ENCODE measurements at places on chromosomes 16 and 17.

DNA sequence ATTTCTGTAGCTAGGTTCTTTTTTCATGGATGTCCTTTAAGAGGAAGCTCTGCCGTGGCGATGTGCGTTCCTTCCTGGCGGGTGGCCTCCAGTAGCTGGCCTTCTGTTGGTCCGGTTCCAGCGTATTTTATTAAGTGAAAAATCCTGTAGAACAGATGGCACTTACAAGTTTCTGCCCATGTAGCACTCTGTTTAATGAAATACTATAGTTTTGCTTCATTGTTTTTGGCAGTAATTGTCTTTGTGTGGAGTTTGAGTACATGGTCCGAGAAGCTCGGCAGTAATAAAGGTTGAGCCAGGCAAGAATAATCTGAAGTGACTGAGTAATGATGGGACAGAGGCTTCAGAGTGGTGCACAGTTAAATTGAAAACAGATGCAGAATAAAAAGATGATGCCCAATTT lies 20.4 kb downstream of the USP10 start:
- DNase-seq: no peak

DNA sequence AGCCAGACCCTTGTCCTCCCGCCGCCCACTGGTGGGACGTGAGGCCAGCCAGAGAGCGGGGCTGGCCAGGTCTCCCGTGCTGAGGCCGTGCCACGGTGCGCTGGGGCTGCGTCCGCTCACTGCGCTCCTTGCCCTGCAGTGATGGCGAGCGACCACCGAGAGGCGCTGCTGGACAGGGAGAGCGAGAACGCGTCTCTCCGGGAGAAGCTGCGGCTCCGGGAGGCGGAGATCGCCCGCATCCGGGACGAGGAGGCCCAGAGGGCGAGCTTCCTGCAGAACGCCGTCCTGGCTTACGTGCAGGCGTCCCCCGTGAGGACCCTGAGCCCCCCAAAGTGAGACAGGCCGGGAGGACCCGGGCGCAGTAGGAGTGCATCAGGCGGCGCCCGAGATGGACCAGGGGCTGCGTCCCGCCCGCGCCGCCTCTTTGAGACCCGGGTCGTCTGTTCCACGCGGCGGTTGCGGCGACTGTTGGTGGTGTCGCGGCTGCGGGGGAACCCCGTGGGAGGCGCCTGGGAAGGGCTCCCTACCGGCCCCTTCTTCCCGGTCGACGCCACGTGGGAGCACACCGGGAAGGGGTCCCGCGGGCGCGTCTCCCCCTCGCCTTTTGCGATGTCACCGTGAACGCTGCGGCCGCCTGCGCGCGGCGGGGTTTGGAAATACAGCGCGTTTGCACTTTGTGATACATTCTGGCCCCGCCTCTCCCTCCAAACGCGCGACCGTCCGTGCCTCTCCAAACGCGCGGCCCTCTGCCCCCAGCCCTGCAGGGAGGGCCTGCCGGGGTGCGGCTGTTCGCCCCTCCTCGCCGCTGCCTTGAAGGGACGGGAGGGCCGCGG lies 792 bp upstream of the RAC3 start:
- DNase-seq: peak; percentile 50

DNA sequence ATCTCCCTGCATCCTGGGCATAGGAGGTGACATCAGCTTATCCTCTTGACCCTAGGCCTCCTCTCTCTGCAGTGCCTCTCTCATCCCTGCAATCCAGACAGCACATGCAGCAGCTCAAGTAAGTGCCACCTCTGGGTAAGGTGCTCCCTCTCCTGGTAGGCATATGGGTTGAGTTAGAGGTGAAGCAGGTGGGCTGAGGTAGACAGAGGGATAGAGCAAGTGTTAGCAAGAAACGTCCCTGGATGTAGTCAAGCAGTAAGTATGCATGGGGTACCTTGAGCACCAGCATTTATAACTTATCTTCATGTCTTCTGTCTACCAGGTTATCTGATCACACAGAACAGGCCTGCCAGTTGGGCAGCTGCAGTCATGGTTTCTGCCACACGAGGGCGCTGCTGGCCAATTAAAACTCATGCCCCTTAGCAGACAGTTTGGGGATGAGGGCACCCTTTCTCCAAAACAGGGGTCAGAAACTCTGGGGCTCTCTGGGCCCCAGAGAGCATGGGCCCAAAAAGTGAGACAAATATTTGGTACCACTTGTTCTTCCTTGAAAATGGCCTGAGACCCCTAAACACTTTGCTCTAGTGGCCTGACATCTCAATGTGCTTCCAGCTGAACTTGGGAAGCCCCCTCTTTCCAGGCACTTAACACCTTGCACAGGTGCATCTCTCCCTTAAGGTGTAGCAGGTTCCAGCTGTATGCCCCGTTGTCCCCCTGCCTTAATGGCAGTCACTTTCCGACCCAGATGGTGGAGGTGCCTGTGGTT lies 59.8 kb downstream of the NEUROD2 start:
- peak; percentile 66 for DNase-seq

- peak; percentile 82 for DNase-seq
These were observed 756 bp downstream of the TAX1BP3 start for GRCh38 chr17:3667366-3668278.

DNA sequence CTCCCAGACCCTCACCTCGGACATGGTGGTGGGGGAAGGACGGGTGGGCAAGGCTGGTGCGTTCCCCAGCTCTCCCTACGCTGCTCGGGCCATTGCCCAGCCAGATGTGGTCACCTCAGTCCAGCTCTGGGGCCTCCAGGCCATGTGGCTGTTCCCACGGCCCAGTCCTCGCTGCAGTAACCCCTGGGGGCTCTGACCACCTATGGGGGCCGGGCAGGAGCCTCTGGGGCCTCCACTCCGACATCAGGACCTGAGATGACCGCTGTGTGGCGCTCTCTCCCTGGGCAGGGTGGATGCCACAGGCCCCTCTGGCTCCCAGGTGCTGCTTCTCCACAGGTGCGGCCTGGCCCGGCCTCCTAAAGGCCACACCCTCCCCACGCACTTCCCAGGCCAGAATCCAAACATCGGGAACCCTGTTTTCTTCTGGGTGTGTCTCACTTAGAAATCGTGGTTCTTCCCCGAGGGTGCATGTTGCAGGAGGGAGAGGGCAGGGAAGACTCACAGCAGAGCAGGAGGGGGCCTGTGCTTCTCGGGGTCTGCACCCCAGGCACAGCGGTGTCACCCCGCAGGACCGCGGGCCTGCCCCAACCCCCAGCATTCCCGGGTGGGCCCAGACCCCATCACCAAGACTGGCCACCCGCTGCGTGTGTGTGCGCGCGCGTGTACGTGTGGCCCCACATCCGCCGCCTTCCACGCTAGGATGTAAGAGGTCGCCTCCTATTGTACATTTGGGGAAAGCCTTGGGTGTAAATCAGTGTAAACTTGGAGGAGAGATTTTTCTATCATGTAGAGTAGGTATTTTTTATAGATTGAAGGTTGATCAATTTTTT lies 5.9 kb upstream of the CAPN15 start:
- no peak for DNase-seq

GRCh38 chr16:87007907-87008306 lies 309.3 kb downstream of the C16orf95 start:
- DNase-seq: no peak

DNA sequence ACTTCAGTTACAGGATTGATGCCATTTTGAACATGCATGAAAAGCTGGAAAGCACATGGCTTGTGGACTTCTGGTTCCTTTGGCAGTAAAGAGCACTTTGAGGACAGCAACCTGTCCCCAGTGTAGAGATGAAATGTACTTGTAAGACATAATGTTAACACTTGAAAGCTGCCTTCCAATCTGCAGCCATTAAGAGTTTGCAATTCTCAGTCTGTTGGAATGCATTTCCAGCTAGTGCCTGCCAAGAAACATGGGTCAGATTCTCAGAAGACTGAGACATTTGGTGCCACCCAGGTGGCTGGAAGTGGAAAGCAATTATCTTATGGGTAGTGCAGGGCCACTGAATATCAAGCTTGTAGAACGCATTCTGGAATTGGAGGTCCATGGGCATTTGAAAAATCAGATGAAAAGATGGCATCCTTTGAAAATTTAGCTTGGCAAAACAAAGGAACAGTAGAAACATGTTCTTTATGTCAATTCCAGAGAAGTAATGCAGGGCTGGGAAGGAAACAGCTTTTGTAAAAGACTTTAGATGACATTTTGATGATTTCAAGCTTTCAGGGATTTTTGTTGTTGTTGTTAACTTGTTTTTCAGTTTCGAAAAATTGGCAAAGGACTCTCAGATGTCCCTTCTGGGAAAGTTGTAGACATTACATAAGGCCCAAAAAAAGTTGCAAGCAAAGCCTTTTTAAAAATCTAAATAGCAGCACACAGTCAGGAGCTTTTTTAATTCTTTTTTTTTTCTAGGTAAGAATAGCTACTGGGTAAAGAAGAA lies 147.0 kb downstream of the ABCA8 start:
- no peak for DNase-seq

DNA sequence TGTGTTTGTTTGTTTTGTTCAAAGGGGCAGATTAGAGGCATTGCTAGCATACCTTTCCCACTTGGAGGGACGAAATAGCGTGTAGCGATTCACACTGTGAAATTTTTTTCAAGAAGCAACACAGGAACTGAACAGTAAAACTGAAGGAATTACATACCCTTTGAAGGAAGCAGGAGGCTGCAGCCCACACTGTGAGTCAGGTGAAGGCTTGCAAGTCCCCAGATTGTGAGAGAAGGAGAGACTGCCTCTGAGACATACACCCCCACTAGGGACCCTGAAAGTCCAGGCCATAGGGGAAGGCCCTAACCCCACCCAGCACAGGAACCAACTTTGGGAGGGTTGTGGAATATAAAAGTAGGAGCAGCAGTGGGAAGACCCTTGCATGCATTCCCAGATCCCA lies 69.6 kb upstream of the HS3ST3A1 start:
- no peak for DNase-seq

- DNase-seq: no peak
These were observed 328.7 kb downstream of the WWOX start for GRCh38 chr16:78428193-78428592.

DNA sequence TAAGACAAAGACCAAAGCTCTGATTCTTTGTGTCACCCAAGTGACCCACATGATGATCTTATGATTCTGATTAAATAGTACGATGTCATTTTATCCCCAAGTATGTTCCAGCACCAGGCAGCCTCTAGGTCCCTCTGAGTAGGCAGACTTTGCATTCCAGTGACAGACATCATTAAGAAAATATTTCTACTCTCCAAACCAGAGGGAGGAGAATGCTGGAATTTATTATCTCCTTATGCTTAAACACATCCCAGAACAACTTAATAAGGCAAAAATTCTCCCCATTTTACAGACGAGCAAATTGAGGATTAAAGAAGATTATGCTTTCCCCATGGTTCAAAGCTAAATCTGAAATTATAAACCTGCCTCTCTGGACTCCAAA lies 192.8 kb upstream of the CDH11 start:
- DNase-seq: no peak

DNA sequence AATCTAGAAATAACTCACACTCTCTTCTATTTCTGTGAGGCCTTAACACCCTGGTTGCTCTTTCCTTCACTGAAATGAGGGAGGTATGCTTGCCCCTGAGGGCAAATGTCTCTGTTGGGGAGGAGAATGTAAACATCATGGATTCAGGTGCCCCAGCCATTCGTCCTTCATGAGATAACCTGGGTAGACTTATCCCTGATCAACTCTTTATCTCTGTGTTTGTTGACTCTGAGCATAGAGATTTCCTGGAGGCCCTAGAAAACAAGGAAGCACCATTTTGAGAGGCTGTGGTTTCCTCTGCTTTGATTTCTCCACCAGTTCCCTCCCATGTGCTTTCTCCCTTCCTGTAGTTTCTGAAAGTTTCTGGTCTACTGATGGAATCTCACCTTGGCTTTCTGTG lies 77.3 kb downstream of the PHKB start:
- DNase-seq: no peak

DNA sequence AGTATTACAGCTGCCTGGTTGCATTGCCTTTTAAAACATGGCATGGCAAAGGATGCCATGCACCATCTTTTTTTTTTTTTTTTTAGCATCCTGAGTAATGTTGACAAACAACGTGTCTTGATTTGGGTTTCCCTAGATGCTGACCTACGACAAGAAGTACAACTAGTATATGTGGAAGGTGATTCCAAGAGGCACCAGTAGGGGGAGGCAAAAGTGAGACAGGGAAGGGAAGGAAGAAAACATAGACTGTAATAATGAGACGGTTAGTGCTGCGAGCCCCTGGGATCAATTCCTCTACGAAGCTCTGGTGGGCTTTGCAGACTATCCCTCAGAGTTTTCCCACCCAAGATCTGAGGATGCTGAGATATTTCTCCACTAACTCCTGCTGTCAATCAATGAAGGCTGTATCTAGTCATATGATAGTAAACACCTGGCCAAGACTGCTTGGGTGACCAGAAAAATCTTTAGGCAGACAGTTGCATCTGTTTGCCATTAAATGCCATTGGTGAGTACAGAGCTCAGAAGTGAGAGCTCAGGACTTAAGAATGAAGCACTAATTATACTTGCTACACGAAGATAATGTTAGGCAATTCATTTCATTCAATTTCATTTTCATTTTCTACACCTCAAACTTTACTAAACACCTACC lies 458.6 kb upstream of the GOT2 start:
- DNase-seq: no peak

GRCh38 chr16:77790912-77791311 lies 2.5 kb downstream of the VAT1L start:
- no peak for DNase-seq

GRCh38 chr17:77189148-77189547 lies 48.4 kb downstream of the SEC14L1 start:
- DNase-seq: no peak

DNA sequence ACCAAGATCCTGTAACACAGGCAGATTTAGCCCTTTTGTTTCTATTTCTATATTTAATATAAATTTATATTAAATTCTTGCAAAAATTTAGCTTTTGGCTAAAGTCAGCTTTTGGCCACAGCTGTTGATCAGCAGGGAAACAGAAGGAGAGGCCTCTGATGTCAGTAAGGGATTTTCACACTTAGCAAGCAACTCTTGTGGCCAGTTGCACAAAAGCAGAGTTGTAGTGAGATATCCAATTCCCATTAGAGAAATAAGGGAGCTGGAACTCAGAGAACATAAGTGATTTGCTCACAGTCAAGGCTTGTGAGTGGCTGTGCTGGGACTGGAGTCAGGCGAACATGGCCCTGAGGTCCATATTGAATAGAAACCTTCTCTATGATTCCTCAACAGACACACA lies 16.7 kb upstream of the HEATR6 start:
- DNase-seq: no peak

- no peak for DNase-seq
These were observed 9.9 kb downstream of the DBNDD1 start for GRCh38 chr16:90009172-90009899.

DNA sequence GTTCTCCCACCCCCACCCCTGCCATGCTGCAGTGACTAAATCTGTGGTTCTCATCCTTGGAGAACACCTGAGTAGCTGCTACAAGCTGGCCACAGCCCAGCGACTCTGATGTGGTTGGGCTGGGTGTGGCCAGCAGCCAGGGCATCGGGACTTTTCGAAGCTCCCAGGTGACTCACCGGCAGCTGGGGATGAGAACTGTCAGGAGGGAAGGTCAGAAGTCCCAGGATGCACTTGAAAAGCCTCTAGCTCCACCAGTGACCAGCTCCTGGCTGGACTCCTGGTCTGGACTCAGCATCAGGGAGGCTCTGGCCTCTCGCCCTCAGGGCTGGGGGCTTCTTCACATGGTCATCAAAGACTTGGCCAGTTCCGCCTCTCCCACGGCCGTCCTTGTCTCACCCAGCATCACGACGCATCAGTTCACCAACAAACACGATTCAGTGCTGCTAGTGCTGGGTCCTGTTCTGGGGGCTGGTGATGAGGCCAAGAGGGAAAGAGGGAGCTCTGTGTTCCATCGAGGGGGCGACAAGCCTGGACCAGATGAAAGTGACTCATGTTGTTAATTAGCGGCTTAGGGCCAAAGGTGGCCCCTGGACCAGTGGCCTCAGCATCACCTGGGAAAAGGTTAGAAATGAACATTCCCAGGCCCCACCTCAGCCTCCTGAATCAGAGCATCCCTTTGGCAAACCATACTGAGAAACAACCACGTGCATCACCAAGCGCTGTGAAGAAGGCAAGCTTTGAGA lies 3.9 kb upstream of the C17orf99 start:
- no peak for DNase-seq
